ENCODE measurements at places on chromosomes 2 and 18.
A peak's percentile ranks its signal among the peaks of the same experiment; 100 is the strongest.

DNA sequence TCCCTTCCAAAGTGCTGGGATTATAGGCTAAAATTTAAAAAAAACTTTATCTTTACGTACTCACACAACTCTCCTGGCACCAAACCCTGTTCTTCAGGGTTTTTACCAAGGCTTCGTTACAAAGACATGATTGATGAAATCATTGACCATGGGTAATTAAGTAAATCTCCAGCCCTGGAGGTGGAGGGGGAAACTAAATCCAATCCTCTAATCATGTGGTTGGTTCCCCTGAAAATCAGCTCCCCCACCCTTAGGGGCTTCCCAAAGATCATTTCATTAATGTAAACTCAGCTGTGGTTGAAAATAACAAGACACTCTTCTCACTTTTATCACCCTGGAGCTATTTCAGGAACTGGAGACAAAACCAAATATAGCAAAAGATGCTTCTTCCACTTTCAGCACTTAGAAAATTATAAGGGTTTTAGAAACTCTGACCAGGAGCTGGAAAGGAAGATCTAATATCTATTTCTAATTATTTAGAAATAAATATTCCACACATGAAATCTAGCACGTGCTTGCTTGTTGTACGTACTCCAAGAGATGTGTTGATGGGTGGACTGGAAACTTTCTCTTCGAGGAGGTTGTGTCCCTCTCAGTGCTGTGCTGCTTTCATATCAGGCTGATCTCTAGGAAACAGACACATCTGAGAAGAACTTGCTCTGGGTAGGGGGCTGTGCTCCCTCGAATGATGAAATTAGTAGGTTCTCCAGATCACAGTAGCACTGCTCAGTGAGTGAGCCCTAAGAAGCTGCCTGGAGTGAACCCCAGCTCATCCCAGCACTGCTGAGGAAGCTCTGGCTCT, 67.2 kb downstream of the SMAD4 start:
- H3K4me3 ChIP-seq, result no peak overlapping the region
- no peak for DNase-seq
- no peaks in the 10 kb centered on the region for H3K27me3 ChIP-seq
- no peaks in the 10 kb centered on the region for H3K36me3 ChIP-seq
- H3K27ac ChIP-seq, result no peak overlapping the region

- no peak overlapping the region for H3K27ac ChIP-seq
- no peaks in the 10 kb centered on the region for H3K27me3 ChIP-seq
- no peaks in the 10 kb centered on the region for H3K36me3 ChIP-seq
- peak; percentile 35 for DNase-seq
These were observed 53.9 kb upstream of the CYTIP start for GRCh38 chr2:157497638-157498314.

DNA sequence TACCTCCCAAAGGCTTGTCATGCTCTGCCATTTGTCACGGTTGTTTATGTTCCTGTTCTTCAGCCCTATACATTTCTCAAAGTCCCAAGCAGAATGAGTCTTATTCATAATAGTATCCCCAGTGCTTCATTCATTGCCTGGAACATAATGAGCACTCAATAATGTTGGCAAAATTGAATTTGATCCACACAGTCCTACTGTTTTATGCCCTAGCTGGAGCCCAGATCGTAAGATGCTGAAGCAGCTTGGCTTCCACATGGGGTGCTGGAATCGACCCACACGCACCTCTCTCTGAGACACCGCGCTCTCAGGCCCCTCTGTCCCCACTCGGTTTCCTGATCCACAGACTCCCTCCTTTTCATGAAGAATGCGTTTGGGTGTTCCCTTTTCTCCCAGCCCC, 245.5 kb downstream of the MYT1L start:
- DNase-seq, result no peak
- no peaks in the 10 kb centered on the region for H3K36me3 ChIP-seq
- no peak overlapping the region for H3K4me3 ChIP-seq
- H3K4me1 ChIP-seq, result no peaks in the 10 kb centered on the region

DNA sequence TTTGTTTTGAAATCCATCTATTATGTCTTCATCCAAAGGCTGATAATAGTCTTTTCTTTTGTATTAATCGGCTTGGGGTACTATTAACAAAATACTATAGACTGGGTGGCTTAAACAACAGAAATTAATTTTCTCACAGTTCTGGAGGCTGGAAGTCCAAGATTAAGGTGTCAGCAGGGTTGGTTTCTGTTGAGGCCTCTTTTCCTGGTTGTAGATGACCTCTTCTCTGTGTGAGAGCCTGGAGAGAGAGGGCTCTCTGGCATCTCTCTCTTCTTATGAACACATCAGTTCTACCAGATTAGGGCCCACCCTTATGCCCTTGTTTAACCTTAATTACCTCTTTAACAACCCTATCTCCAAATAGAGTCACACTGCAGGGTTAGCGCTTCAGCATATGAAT, 14.2 kb upstream of the KCTD1 start:
- no peaks in the 10 kb centered on the region for H3K36me3 ChIP-seq
- DNase-seq, result no peak
- H3K4me1 ChIP-seq, result no peaks in the 10 kb centered on the region
- no peak overlapping the region for H3K4me3 ChIP-seq
- H3K27ac ChIP-seq, result no peak overlapping the region

DNA sequence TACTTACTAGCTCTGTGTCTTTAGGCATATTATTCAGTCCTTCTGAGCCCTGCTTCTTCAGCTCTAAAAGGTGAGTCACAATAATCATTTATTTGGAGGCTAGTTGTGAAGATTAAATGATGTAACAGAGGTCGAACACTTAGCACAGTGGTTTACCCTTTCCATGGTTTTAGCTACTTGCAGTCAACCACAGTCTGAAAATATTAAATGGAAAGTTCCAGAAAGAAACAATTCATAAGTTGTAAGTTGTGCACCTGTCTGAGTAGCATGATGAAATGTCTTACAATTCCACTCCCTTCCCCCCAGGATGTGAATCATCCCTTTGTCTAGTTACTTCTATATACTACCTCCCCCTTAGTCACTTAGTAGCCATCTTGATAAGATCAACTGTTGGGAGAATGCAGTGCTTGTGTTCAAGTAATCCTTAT, 217.6 kb upstream of the THUMPD2 start:
- H3K27me3 ChIP-seq, result no peaks in the 10 kb centered on the region
- no peaks in the 10 kb centered on the region for H3K36me3 ChIP-seq
- no peaks in the 10 kb centered on the region for H3K4me1 ChIP-seq
- no peak for DNase-seq

Measured in CD4-positive, alpha-beta memory T cell (primary cell).